ENCODE measurements at places on chromosomes 16 and 17.
A peak's percentile ranks its signal among the peaks of the same experiment; 100 is the strongest.

DNA sequence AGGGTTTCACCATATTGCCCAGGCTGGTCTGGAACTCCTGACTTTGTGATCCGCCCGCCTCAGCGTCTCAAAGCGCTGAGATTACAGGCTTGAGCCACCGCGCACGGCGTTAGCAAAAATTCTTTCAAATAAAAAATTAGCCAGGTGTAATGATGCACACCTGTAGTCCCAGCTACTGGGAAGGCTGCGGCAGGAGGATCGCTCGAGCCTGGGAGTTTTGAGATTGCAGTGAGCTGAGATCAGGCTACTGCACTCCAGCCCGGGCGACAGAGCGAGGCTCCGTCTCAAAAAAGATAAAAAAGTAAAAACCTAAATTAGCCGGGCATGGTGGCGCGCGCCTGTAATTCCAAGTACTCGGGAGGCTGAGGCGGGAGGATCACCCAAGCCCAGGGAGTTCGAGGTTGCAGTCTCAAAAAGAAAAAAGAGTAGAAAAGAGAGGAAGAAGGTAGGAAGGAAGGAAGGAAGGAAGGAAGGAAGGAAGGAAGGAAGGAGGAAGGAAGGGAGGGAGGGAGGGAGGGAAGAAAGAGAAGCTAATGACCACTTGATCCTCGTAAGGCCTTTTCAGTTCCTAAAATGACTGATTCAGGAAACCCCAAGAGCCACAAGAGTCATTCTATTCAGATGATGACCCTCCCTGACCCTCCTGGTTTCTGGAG is 59.2 kb downstream of the SRL start:
- DNase-seq: no peak

GRCh38 chr17:42050393-42051012 is at the start of gene C17orf113:
TSS of gene C17orf113 (minus strand) at chr17:42050601. CDS start at chr17:42043376, 7,225 bp downstream.
- DNase-seq: no peak

DNA sequence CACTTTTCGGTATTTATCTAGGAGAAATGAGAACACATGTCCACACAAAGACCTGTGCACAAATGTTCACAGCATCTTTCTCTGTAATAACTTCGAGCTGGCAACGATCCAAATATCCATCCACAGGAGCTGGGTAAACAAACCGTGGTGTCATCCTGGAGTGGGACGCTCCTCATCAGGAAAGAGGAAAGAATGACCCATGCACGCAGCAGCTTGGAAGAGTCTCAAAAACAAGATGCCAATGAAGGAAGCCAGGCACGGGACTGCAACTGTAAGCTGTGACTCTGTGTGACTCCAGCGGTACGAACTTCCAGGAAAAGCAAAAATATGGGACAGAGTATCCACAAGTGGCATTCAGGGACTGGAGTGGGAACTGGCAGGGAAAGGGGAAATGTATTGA is 36.7 kb upstream of the CIBAR2 start:
- DNase-seq: no peak

- DNase-seq: no peak
Observed at GRCh38 chr16:88809676-88810165, 2.0 kb downstream of the APRT start.

GRCh38 chr17:2418572-2418971 is 17.7 kb upstream of the MNT start:
- DNase-seq: no peak

GRCh38 chr16:57516176-57516725 is 20.1 kb downstream of the CCDC102A start:
- no peak for DNase-seq

DNA sequence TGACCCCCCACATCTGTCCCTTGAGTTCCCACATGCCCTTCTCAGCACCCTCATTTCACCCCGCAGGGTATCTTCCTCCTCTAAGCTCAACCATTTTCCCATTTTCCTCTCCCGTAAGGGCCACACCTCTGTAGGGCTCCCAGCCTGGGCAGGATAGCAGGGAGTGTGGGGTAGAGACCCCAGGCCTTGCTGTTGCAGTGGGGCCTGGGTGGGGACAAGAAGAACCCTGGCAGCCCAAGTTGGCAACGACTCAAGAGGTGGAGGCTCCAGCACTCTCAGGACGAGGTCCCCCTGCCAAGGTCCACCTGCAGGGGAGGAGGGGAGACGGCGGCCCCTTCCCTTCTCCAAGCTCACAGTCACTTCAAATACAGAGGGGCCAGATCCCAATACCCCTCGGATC is 2.0 kb upstream of the TMEM92 start:
- DNase-seq: no peak

- no peak for DNase-seq
Observed at GRCh38 chr16:52086901-52087300, 460.0 kb downstream of the TOX3 start.

DNA sequence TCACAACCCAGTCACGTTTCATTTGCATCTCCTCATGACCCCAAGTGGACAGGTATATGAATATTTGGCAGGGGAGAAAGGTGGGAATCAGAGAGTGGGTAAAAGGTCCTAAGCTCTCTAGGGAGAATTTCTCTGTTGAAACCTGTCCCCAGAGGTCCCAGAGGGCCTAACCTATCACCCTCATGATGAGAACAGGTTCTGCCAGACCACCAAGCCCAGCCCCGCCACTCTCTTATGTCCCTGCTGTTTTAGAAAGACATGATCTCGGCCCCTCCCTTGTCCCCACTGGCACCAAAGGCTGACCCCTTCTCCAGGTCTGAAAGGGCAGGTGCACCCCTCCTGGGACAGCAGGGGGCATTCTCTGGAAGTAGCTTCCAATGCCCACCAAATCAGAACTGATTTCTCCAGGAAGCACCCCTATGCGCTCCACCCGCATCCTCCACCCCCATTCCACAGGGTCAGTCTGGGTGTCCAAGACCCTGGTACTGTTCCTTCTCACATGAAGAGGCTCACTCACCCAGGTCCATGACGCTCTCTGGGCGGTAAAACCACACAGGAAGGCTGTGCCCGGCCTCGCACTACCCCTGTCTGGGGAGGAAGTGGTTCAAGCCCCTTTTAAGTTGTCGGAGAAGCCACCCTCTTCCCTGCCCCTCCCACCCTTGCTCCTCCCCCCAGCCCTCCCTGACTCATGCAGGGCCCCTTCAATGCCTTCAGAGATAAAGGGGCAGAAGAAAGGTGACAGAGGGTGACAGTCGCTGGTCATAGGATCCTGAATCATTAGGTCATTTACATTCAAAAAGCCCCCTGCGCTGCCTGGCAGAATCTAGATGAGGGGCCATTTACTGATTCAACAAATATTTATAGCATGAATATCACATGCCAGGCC is at the start of gene CCR7:
Gene CCR7, minus strand, starts transcription at position 590 of the 886 bp plus-strand sequence. Its CDS starts 63 bp downstream, at position 527.
- DNase-seq: peak; percentile 29

- DNase-seq: peak; percentile 55
Observed at GRCh38 chr16:21645261-21645721, 7.1 kb downstream of the IGSF6 start.

DNA sequence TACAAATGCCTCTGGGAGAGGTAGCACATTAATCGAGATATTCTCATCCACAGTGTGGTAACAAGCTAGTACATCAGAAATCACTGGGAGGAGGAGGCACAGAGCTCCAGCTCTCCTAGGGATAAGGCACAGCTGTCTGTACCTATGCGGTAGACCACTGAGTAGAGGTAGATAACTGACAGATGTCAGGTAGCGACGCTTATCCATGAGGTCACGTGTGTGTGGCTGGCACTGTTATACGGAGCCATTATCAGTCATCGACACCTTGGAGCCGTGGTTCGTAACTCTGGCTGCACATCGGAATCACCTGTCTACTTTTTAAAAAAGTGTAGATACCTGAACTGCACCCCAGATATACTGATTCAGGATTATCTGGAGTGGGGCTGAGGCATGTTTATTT is 102.4 kb downstream of the SNX11 start:
- no peak for DNase-seq

DNA sequence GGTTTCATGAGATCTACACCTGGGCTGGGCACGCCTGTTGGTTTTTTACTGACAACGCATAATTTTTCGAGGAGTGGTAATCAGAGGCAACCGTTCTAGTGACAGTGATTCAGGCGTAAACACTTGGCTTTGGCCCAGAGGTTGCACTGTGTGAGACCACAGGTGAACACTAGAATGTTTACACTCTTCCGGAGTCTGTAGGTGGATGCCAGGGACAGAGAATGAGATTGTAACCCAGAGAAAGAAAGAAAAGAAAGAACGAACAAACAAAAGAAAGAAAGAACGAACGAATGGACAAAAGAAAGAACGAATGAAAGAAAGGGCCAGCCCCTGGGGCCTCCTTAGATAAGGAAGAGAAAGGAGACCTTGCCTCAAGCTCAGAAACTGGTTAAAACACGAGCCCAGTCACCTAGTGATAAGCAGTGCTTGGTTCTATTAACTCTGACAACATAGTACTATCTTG is 113.2 kb downstream of the PRKCB start:
- no peak for DNase-seq

DNA sequence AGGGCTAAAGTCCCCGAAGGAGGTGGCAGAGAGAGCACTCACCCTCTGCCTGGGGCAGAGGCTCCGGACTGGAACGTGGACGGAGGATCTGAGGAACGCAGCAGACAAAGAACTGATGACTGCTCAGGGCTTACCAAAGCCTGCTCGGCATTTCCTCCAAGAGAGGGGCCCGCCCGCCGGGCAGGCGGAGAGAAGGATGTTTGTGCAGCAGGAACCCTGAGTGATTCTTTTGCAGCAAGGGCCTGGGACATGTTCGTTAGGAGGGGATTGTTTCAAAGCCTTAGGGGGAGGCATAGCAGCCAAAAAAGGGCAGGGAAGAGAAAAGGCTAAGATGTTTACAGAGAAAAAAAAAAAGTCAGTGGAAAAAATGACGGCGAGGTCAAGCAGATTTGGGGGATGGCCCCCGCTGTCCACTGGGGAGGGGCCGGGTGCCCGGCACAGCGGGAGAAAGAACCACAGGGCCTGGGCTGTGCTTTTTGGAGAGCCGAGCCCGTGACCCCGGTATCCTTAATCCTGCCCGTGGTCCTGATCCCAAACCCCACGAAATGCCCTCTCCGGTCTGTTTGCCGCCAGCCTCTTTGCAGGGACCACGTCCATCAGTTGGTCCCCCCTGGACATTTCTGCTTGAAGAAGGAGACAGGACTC is 129.3 kb downstream of the NTN1 start:
- no peak for DNase-seq

All from hematopoietic multipotent progenitor cell treated with erythropoietin and hydrocortisone succinate and interleukin-3 and kit ligand, for 15 days (in vitro differentiated cells).